Fibroblast of skin of scalp (primary cell): ENCODE measurements at places on chromosomes 5 and 9.

GRCh38 chr9:26809795-26810194 is 82.8 kb downstream of the CAAP1 start:
- peak; percentile 53 for DNase-seq

DNA sequence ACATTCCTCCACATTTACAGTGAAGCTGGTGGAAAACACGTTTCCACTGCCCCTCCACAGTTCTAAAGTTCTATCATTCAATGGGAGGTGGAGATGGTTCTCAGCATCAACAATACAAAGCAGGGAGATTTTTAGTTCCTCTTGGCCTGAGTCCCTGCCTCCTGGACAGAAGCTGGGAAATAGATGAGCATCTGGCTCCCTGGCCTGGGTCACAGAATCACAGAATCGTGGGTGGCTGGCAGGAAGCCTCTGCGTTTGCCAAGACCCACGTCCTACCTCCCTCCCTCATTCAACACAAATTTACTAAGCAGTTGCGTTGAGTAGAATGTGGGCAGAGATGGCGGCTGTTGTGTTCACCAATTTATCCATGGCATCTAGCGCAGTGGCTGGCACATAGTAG is 5.2 kb upstream of the PPARGC1B start:
- DNase-seq, result no peak

DNA sequence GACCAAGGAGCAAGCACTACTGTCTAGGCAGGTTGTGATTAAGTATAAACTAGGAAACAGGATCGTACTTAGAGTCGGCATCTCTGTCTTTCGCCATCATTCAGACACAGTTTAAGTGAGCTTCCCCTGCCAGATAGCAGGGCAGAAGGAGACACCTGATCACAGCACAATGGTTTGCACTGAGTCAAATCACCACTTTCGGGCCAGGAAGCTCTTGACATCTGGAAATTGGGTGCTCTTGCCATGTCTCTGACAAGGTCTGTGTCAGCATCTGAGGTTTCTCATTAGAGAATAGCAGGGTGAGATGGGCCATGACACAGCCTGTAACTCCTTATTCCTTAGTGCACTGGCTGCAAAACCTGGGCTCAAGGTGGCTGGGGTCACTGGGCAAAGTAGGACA is 8.3 kb downstream of the ADRB2 start:
- DNase-seq, result no peak

DNA sequence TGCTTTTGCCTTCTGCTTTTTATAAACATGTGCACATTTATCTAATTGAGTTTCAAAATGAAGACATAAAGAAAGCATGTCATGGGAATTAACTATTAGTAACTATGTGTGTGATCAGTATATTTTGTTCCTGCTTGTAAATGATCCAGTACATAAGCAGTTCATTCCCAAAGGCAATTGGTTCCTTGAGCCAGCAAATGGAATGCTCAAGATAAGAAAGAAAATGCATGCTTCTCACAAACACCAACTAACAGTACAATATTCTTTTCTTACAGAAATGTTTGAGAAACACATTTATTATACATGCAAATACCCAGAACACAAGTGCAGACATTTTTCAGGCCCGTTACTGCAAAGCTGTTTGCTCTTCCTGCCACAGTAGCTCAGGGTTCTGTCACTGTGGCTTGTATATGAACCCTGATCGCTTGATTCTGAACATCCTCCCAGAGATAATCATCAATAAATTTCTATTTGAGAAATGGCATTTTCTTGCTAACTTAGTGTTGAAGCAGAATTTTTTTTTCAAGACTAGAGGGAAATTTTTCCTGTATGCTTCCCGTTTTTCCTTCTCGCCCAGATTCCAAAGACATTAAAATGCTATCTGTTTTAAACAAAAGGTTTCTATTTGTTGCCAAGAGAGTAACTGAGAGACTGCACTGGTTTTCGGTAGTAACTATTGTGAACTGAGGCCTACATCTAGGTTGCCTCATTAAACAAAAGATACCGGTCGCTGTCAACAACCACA is 1.9 kb downstream of the GNAQ start:
- DNase-seq, result no peak

DNA sequence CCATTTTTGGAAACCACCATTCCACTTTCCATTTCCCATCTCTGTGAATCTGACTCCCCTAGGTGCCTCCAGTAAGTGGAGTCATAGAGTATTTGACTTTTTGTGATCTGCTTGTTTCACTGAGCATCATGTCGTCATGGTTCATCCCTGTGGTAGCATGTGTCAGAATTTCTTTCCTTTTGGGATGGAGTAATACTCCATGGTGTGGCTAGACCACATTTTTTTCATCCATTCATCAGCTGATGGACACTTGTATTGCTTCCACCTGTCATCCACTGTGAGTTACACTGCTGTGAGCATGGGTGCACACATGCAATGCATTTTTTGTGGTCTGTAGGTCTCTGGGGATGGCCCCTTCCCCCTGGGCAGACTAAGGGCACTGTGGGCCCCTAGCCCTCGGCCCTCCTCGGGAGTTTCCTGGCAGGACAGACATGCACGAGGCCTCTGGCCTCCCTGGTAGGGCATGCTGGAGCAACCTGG is 115.9 kb downstream of the GADD45G start:
- DNase-seq, result no peak

- DNase-seq, result no peak
Measured at GRCh38 chr5:80033513-80033912, 1.6 kb upstream of the THBS4 start.

DNA sequence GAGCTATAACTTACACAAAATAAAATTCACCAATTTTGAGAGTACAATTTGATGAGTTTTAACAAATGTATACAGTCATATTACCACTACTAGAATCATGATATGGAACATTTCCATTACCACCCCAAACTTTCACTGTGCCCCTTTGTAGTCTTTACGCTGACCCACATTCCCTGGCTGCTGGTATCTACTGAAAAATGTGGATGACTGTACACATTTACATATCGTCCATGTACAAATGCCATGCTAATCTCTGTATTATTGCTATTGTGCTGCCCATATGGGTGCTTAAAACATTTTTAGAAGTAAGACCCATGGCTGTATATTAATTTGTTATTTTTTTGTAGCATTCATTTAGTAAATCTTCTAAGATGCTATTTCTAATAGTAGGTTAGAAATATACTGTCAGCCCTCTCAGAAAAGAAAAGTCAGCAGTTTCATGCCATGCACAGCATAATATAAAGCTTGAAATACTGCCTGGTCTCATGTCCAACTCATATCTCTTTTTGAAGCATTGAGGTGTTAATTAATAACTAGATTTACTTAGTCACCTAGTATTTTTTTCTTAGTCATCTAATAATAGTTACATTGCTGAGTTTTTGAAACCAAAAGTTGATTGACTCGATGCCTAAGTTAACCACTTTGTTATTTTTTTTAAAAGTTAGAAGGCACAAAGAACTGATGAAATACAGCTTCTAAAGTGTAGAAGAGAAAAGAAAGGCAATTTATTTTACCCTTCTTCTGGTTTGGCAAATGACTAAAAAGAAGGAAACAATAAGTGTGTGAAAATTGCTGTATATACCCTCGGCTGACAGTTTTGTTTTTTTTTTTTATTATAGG is 188.3 kb upstream of the MEF2C start:
- DNase-seq, result no peak

GRCh38 chr5:5037674-5038073 is 102.5 kb upstream of the ADAMTS16 start:
- no peak for DNase-seq
